ENCODE measurements at places on chromosomes 7 and 10.

DNA sequence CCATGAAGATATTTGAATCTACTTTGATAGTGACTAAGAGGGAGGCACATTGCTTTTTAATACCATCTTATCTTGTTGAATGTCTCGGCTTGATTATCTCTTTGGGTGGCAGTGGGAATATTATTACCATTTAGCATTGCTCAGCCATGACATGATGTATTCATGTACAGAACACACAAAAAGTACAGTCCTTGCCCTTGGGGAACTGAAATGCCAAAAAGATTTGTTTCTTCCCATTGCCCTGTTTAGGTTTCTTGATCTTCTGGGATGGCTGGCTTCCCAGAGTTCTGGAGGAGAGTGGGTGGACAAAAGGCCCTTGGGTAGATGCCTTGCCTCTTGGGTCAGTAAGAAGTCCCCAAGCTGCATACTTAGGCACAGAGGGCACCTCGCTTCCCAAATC is 23.8 kb downstream of the SUFU start:
- no peak for DNase-seq

DNA sequence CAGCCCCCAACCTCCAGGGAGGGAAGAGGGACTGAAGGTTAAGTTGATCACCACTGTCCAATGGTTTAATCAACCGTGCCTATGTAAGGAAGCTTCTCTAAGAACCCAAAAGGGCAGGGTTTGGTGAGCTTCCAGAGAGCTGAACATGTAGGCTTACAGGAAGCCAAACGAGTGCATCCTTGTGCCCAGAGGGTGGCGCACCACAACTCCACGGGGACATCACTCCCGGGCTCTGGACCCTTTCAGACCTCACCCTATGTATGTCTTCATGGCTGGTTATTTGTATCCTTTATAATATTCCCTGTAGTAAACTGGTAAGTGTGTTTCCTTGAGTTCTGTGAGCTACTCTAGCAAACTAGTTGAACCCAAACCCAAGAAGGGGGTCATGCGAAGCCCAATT is 11.5 kb upstream of the NFKB2 start:
- DNase-seq, result peak; percentile 28

GRCh38 chr7:115249080-115249479 is 327.2 kb downstream of the MDFIC start:
- no peak for DNase-seq

DNA sequence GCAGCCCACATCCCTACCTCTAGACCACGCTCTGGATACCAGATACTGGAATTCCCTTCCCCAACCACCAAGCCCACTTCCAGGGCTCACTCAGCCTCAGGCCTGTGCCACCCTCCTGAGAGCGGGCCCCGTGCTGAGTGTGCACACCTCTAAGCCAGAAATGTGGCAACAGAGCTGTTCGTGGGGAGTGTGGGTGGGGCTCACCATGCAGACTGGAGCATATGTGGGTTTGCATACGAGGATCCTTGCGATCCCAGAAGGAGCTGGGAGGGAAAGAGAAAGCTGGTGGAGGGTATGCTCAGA is 13.0 kb upstream of the LIMK1 start:
- DNase-seq, result no peak

GRCh38 chr7:46979439-46979838 is 602.5 kb downstream of the TNS3 start:
- no peak for DNase-seq

GRCh38 chr7:82559193-82559805 is 115.7 kb upstream of the CACNA2D1 start:
- no peak for DNase-seq

- no peak for DNase-seq
These were observed 13.2 kb downstream of the ERVW-1 start for GRCh38 chr7:92464515-92464914.

- DNase-seq, result no peak
These were observed 283.0 kb downstream of the TCF7L2 start for GRCh38 chr10:113232928-113233511.

- DNase-seq, result no peak
These were observed 6.6 kb upstream of the TMEM184A start for GRCh38 chr7:1562597-1563051.

GRCh38 chr7:8338206-8338605 is 76.2 kb upstream of the ICA1 start:
- DNase-seq, result no peak

- no peak for DNase-seq
These were observed 75.0 kb downstream of the GPR141 start for GRCh38 chr7:37758501-37759045.

DNA sequence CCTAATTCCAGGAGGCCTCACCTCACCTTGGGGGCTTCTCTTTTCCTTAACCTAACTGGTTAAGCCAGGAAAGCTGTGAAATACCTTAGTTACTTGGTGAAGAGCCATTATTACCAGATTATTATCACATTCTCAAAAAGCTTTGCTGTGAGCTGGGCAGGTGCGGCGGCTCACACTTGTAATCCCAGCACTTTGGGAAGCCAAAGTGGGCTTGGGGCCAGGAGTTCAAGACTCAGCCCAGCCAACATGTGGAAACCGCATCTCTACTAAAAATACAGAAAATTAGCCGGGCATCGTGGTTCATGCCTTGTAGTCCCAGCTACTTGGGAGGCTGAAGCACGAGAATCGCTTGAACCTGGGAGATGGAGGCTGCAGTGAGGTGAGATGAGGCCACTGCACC is 102.4 kb upstream of the KLF6 start:
- no peak for DNase-seq

DNA sequence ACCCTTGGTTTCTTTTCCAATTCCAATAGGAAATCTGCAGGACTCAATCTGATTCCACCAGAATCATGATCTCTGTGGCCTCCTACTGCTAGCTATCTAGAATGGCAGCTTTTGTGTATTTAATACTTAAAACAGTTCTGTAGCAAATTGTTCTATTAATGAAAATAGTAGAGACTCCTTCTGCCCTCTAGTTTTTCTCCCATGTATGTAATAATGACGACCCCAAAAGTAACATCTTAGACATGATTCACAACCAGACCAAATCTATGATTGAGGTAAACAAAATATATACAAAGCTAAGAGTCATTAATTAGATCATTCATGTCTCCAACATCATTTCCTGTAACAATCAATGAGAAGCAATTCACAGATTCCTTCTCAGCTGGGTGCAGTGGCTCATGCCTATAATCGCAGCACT is 259.1 kb upstream of the MKLN1 start:
- no peak for DNase-seq

GRCh38 chr7:158050978-158051651 is 536.5 kb downstream of the PTPRN2 start:
- DNase-seq, result no peak

DNA sequence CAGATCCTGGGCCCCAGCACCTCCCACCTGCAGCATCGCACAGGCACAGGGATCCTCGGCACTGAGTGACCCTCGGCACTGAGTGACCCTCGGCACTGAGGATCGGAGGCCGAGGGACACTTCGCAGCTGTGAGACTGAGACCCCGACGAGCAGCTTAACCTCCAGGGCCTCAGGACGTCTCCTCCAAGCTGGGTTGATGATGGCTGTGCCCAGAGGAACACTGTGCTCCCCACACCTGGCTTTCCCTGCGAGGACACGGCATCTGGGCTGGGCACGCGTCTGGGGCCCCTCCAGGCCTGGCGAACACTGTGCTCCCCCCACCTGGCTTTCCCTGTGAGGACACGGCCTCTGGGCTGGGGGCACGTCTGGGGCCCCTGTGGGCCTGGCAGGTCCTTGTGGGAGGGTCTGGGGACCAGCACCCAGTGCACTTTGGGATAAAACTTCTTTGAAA is 158.3 kb upstream of the PPP2R2D start:
- no peak for DNase-seq

- DNase-seq, result peak; percentile 73
These were observed 126.4 kb upstream of the ZNF746 start for GRCh38 chr7:149624006-149624405.

DNA sequence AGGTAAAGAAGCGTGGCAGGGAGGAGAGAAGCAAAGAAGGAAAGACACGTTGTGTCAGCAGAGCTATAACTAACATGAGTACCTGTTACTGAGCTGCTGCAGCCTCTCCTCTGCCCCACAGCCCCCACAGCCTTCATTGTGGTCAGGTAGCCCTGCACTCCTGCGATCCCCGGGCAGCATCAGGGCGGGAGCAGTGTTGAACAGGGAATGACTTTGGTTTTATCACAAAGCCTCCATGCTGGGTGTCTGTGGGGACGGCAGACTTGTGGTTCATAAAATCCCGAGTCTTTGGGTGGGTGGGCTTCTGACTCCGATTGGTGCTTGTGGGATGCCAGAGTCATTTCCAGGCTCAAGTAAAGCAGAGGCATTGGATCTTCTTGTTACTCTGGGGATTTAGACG is 14.8 kb upstream of the PRKAG2 start:
- no peak for DNase-seq

Measured in erythroblast (primary cell).